ENCODE measurements at places on chromosomes 3 and 15.

DNA sequence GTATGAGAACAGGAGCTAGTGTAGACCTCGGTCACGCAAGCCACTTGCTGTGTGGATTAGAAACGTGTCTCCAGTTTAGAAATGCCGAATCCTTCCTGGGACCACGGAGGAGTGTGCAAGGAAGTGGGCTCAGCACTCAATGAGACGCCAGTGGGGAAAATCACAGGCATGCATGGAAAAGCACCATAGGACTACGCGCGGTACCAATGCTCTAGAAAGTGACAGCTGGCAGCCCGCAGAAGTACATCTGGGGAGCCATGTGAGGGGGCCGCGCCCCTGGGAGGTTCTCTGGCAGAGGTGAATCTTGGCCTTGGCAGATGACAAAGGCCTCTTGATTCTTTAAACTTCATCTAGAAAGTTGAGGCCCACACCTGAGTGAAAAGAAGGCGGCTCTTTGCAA lies 99.3 kb downstream of the LRRK1 start:
- DNase-seq: no peak

DNA sequence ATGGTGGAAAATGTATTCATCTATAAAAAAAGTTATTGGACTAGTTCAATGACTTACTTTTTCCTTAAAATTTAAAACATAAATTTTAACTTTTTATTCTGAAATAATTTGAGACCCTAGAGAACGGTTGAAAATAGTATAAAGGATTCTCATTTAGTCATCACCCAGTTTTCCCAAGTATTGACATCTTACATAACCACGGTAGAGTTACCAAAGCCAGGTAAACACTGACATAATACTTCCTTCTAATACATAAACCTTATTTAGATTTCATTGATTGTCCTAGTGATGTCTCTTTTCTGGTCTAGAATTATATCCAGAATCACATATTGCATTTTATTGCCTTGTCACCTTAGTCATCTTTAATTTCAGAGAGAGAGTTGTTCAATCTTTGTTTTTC lies 319.1 kb downstream of the LPP start:
- no peak for DNase-seq

- DNase-seq: no peak
These were observed 398.3 kb upstream of the NAALADL2 start for GRCh38 chr3:174460831-174461230.

- no peak for DNase-seq
These were observed 21.9 kb upstream of the P2RY13 start for GRCh38 chr3:151351219-151351618.

Data from AG10803 (cell line).